ENCODE measurements at places on chromosomes 1 and 21. TPM values are rescaled to one million over a fixed set of nuclear protein-coding genes. Genes with fewer than 3 reads are reported as not detected.
A peak's percentile ranks its signal among the peaks of the same experiment; 100 is the strongest.

CCDC190 gene
- not detected for total RNA-seq

CFAP141 gene
- total RNA-seq = not detected

LRIF1 gene
- total RNA-seq = 18.1 TPM

MFAP2 gene
- 0.57 TPM for total RNA-seq

SGIP1 gene
- 3.7 TPM for total RNA-seq

CR1 gene
- 3.9 TPM for total RNA-seq

ZBED6 gene
- 20.9 TPM for total RNA-seq

OLIG2 gene
- 0.21 TPM for total RNA-seq

GUCA2B gene
- not detected for total RNA-seq

NR5A2 gene
- 0.60 TPM for total RNA-seq

GRCh38 chr1:90800012-90800717 is 83.1 kb upstream of the BARHL2 start:
- DNase-seq = no peak

DNA sequence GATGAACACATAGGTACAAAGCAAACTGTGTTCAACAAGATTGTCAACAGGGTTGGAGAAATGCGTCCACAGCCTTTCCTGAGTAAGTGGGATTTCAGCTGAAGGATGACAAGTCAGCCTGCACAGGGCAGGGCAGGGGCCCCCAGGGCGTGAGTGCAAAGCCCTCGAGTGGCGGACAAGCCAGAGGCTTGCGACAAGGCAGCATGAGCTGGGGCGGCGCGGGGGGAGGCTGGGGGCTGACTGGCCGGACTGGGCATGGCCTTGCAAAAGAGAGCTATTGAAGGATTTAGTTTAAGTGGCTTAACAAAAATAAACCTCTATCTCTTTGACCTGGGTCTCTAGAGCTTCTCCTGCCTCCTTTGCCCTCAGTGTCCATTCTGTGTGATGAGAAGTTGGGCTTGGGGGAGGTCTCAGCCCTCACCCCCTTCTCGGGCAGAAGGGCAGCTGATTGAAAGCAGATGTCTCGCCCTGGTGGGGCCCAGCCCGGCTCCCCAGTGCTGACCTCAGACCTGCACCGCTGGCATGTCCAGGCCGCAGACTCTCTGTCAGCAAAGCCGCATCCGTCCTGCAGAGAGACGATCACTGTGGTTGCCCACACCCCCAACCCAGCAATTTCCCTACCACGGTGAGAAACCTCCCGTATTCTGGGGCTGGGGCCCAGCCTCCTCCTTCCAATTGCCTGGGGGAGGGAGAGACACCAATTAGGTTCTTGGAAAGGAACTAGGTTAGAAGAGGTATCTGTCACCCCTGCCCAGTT is 24.3 kb upstream of the EPS8L3 start:
- DNase-seq = peak; percentile 42

DNA sequence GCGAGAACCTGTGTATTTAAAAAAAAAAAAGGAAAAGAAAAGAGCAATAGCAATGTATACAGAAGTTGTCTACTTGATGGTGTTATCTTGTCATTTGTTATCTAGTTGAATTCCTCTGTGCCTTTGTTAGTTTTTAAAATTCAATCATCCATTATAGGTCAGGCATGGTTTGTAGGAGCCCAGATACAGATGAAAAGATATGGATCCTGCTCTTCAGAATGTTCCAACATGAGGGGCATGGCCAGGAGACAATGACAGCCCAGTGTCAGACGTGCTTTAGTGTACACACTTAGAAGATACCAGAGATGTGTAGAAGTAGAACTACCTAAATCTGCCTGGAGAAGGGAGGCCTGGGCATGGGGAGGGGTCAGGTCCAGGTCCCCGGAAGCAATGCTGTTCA is 16.6 kb downstream of the MTARC2 start:
- DNase-seq = no peak

- DNase-seq = no peak
Measured at GRCh38 chr1:103517380-103518047, 8.0 kb upstream of the RNPC3 start.

DNA sequence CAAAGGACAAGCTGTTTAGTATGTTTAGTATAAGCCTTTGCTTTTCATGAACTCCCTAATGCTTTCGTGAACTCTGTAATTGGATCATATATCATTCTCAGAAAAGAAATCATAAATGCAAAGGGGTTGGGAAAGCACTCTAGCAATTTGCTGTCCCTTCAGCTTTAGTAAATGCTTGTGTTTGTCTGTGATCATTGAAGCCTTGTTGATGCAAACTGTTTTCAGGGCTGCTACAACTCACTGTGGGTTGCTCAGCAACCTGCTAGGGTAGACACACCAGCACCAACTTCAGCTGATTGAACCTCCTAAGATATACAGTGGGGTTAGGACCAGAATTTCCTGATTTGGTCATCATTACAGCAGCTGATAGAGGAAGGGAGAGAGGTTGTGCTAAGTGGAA is 95.0 kb downstream of the SGIP1 start:
- no peak for DNase-seq

- DNase-seq = no peak
Measured at GRCh38 chr1:41672641-41673361, 188.3 kb upstream of the EDN2 start.

DNA sequence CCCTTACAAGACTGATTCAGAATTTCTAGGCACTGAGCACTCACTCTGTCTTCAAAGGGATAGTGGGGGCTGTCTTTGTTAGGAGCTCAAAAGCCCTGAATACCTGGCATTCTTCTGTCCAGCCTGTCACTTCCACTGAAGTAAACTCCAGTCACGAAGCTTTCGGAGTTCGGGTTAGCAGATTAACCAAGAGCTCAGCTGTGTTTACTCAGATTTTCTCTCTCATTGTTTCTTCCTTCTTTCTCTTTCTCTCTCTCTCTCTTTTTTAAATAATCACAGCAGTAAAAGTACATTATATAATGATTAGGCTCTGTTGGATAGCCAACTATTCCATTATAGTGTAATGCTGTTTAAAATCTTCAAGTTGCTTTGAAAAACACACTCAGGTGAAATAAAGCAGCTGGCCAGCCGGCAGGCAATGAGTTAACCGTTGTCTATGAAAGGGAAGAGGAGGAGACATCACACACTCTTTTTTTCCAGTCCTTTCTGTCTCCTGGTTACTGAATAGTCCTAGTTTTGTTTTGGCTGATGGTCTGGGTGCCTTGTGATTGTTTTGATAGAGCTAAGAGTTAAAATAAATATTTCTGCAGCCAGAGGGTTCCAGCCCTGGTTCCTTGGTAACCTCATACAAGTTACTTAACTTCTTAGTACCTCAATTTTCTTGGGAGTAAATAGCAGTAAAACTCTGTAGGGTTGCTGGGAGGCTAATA is 89.8 kb downstream of the ADSS2 start:
- no peak for DNase-seq

DNA sequence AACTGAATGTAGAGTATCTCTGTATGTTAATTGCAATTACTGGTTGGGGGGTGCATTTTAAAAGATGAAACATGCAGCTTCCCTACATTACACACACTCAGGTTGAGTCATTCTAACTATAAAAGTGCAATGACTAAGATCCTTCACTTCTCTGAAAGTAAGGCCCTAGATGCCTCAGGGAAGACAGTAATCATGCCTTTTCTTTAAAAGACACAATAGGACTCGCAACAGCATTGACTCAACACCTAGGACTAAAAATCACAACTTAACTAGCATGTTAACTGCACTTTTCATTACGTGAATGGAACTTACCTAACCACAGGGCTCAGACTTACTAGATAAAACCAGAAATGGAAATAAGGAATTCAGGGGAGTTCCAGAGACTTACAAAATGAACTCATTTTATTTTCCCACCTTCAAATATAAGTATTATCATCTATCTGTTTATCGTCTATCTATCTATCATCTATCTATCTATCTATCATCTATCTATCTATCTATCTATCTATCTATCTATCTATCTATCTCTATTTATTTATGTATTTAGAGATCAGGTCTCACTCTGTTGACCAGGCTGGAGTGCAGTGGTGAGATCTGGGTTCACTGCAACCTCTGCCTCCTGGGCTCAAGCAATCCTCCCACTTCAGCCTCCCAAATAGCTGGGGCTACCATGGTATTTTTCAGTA is 47.8 kb downstream of the CHML start:
- no peak for DNase-seq

DNA sequence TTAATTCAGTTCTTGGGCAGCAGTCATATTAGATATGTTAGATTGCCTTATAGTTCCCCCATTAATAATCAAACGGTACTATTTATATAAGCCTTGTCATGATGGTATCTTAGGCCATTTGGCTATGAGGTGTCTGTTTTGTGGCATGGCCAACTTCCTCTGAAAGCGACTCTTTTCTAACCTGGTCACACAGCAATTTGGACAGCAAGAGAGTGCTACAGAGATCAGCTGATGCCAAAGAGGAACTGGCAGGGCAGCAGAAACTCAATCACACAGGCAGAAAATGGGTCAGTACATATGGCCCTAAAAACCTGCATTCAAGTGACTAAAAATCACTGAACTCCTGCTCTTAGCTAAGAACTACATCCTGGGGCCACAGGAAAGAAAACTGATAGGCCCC is 13.4 kb upstream of the MUTYH start:
- DNase-seq = no peak

DNA sequence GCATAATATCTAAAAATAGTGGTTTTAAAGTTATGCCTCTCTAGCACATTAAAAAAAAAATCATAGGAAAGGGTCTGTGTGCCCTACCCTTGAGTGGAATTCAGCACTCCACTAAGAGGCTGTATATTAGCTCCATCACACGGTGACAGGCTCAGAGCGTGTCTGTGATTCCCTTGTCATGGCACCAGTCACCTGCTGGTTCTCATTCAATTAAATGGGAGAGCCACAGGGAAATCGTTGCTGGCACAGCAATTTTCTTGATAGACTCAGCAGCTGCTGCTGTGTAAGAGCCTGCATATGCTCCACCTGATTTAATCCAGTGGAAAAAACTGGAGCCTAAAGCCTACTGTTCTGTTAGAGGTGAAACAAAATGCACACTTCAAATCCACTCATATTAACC is 9.5 kb downstream of the ATP6V1G3 start:
- no peak for DNase-seq

DNA sequence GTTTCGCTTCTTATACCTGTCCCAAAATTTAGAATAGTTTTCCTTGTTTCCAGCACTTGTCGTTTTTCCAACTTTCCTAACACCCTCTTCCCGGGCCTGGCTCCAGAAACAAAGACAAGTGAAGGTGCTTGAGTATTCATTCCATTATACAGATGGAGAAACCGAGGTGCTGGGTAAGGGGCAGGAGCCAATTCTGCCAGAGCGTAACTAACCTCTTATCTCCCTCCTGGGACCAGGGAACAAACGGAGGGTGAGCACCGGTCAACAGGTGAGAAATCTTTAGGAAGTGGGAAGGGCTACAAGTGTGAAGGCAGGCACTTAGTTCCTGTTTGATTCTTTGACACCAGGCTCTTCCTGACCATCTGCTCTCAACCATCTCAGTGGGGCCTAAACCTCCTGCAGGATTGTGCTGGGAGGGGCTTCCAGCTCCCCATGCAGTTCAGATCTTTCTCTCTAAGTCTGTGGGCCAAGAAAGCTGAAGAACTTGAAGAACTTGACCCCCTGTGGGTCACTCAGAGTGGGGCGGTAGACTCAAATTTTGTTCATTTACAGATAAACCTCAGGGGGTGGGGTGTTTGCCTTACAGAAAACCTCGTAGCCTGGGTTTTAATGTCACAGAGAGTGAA is 8.7 kb downstream of the PLXNA2 start:
- no peak for DNase-seq

- DNase-seq = no peak
Measured at GRCh38 chr1:198657550-198658064, 18.8 kb downstream of the PTPRC start.

DNA sequence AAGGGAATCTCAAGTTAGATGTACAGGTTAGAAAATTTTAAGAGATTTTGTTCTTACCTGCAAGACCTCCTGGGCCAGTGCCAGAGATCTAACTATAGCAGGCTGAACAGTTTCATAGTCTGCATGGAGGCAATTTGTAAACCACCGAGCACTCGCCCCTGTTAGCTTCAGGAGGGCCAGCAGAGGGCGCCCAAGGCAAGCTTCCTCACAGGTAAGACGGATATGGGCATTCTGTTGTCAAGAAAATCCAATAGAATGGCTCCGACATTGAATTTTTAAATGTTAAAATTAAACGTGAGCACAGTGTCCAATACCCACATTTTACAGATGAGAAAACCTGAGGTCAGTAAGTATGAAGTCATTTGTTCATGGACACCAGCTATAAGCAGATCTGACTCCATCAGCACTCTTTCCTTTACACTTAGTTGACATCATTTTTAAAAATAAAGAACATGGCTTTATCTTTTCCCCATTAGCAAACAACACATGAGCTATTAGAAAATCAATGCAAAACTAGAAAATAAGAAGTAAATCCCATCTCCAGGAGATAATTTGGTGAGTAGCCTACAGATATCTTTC is 2.2 kb downstream of the REG4 start:
- peak; percentile 62 for DNase-seq

DNA sequence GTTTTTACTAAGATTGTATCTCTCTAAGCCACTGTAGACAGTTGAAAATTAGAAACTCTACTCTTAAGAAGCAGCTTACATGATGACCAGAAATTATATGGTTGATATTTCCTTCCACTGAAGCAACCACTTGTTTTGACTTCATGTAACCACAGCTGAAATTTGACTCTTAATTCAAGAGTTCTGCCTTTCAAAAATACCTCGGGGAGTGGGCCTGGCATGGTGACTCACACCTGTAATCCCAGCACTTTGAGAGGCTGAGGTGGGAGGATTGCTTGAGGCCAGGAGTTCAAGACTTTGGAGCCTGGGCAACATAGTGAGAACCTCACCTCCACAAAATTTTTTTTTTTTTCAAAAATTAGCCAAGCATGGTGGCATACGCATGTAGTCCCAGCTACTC is 4.3 kb downstream of the AMPD1 start:
- DNase-seq = no peak

DNA sequence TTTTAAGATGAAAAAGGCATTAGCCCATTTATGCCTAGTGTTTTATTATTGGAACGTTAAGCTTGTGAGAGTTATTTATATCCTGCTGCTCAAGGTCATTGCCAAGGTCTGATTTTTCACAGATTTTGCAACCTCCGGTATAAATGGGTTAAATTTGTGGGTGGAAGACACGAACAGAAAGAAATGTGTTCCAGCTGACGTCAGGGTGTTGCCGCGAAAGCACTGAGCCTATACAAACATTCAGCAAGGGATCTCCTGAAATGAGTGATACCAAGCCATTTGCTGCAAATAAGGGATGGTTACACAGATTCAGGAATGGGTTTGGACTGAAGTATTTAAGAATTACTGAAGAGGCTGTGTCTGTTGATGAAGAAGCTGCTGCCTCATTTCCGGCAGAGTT is 32.2 kb downstream of the TMED5 start:
- no peak for DNase-seq

DNA sequence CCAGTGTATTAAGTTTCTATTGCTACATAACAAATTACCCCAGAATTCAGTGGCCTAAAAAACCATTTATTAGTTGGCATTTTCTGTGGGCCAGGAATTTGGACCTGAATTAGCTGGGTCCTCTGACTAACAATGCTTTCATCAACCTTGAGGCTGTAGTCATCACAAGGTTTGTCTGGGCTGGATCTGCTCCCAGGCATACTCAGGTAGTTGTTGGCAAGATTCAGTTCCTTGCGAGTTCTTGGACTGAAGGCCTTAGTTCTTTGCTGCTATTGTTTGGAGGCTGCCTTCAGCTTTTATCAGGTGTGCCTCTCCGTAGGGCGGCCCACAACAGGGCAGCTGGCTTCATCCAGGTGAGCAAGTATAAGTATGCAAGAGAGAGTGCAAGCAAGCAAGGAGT is 31.4 kb upstream of the DEPDC1 start:
- no peak for DNase-seq
